ENCODE measurements at places on chromosomes 4 and X. TPM values are rescaled to one million over a fixed set of nuclear protein-coding genes. Genes with fewer than 3 reads are reported as not detected.

The PDK3 gene
- 8.6 TPM for total RNA-seq

The REELD1 gene
- 0.44 TPM for total RNA-seq

The GATA1 gene
- not detected for total RNA-seq

DNA sequence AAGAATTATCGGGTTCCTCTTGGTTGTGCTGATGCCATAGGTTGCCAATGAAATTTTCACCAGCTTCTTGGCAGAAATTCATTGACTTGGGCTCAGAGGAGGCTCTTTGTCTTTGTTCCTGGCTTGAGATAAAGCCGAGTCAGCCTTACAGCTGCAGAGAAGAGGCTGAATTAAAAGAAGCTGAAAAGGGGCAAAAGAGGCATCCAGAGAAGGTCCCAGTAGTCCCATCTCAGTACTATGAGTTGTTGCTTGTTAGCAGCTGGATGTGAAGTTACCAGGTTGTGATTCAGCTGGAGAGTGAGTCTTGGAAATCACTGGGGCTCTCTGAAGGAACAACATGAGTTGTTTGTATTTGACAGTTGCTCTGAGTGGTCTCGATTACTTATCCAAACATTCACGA, 59.7 kb downstream of the SMAD1 start:
- no peaks in the 10 kb centered on the region for H3K4me1 ChIP-seq
- H3K4me3 ChIP-seq = no peak overlapping the region
- no peak for DNase-seq
- H3K27ac ChIP-seq = no peak overlapping the region
- no peaks in the 10 kb centered on the region for H3K36me3 ChIP-seq
- no peaks in the 10 kb centered on the region for H3K27me3 ChIP-seq

GRCh38 chrX:81390237-81390636, 188.3 kb downstream of the SH3BGRL start:
- no peaks in the 10 kb centered on the region for H3K36me3 ChIP-seq
- H3K4me3 ChIP-seq = no peak overlapping the region
- H3K27me3 ChIP-seq = no peaks in the 10 kb centered on the region
- no peak overlapping the region for H3K27ac ChIP-seq
- no peaks in the 10 kb centered on the region for H3K4me1 ChIP-seq
- DNase-seq = no peak

DNA sequence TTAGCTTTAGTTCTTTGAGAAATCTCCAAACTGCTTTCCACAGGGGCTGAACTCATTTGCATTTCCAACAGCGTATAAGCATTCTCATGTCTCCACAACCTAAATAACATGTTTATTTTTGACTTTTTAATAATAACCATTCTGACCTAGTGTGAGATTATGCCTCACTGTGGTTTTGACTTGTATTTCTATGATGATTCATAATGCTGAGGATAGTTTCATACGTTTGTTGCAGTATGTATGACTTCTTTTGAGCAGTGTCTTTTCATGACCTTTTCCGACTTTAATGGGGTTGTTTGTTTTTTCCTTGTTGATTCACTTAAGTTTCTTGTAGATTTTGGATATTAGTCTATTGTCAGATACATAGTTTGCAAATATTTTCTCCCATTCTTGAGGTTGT, 1833.0 kb upstream of the PCDH10 start:
- H3K4me1 ChIP-seq = no peaks in the 10 kb centered on the region
- no peaks in the 10 kb centered on the region for H3K36me3 ChIP-seq
- no peak overlapping the region for H3K4me3 ChIP-seq
- no peak for DNase-seq
- no peaks in the 10 kb centered on the region for H3K27me3 ChIP-seq

- no peaks in the 10 kb centered on the region for H3K27me3 ChIP-seq
- H3K4me3 ChIP-seq = no peak overlapping the region
- no peak for DNase-seq
- H3K36me3 ChIP-seq = no peaks in the 10 kb centered on the region
Measured at GRCh38 chr4:62015043-62015739, 815.1 kb downstream of the ADGRL3 start.

GRCh38 chrX:150316564-150316963, 46.6 kb upstream of the MAMLD1 start:
- H3K27me3 ChIP-seq = no peaks in the 10 kb centered on the region
- DNase-seq = no peak
- H3K4me1 ChIP-seq = no peaks in the 10 kb centered on the region
- no peak overlapping the region for H3K27ac ChIP-seq
- no peak overlapping the region for H3K4me3 ChIP-seq

- H3K4me1 ChIP-seq = no peaks in the 10 kb centered on the region
- no peaks in the 10 kb centered on the region for H3K36me3 ChIP-seq
- no peak overlapping the region for H3K27ac ChIP-seq
- no peak for DNase-seq
- no peak overlapping the region for H3K4me3 ChIP-seq
Measured at GRCh38 chrX:21586001-21586400, 72.1 kb downstream of the KLHL34 start.

The STK32B gene
- total RNA-seq = not detected

DNA sequence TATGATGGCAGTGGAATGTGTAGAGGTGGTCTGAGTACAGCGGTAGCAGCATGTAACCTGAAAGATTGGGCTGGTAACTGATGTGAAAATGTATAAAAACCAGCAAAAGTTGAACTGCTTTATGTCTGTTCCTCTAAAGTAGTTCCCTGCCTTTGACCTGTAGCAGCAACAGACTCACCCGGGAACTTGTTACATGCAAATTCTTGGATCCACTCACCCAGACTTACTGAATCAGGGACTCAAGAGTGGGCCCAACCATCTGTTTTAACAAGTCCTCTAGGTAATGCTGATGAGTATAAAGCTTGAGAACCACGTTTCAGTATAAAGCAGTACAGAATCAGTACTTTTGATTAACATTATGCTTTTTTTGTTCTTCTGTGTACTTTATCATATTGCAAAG, 84.7 kb downstream of the RAP1GDS1 start:
- no peak for DNase-seq
- H3K27ac ChIP-seq = no peak overlapping the region
- no peak overlapping the region for H3K4me3 ChIP-seq

GRCh38 chr4:10753856-10754402, 69.4 kb upstream of the CLNK start:
- H3K36me3 ChIP-seq = no peaks in the 10 kb centered on the region
- no peak for DNase-seq
- H3K27me3 ChIP-seq = no peaks in the 10 kb centered on the region
- no peak overlapping the region for H3K4me3 ChIP-seq
- no peaks in the 10 kb centered on the region for H3K4me1 ChIP-seq

Measured in right lobe of liver (tissue), 6 donors.